ENCODE measurements at places on chromosomes 5 and 9.

GRCh38 chr5:56506211-56506965 is 273.3 kb upstream of the ANKRD55 start:
- no peak for DNase-seq

GRCh38 chr5:90968319-90968718 is 409.7 kb downstream of the ADGRV1 start:
- DNase-seq: no peak

GRCh38 chr9:107711542-107711941 is 222.0 kb upstream of the KLF4 start:
- DNase-seq: no peak

- no peak for DNase-seq
Measured at GRCh38 chr9:34318163-34318790, 10.8 kb downstream of the KIF24 start.

DNA sequence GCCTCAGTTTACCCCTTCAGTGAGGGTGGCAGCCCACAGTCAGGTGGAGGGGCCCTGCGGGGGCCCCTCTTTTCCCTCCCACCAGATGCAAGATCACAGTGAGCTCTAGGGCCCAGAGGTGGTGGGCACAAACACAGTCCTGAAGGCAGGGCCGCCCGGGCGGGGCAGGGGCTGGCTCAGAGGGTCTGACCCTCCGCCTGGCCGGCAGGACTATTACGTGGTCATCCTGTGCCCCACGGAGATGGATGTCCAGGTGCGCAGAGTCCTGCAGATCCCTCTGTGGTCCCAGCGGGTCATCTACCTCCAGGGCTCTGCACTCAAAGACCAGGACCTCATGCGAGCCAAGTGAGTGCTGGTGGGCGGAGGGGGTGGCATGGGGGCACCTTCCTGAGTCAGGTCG is 63.4 kb downstream of the KCNT1 start:
- DNase-seq: no peak

- DNase-seq: peak; percentile 10
Measured at GRCh38 chr5:83343299-83343698, 128.2 kb upstream of the VCAN start.

DNA sequence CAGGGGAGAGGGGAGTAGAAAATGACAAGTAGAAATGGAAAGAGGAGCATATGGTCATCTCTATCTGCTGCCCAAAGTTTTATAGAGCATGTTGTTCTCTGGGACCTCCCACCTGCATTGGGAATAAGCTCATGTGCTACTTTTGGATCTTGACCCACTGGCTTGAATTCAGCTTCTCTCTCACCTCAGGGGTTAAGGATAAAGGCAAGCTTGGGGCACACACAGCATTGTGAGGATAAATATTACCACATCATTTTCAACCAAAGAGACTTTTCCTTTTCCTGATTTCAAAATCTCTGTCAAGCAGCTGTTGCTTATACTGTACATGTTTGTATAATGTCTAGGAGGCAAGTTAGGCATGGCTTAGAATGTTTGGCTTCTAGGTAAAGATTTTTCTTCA is 16.6 kb downstream of the ATP10B start:
- DNase-seq: no peak

GRCh38 chr5:1744393-1745122 is 55.1 kb downstream of the MRPL36 start:
- DNase-seq: no peak

GRCh38 chr9:109264877-109265587 is 55.8 kb downstream of the EPB41L4B start:
- DNase-seq: no peak

DNA sequence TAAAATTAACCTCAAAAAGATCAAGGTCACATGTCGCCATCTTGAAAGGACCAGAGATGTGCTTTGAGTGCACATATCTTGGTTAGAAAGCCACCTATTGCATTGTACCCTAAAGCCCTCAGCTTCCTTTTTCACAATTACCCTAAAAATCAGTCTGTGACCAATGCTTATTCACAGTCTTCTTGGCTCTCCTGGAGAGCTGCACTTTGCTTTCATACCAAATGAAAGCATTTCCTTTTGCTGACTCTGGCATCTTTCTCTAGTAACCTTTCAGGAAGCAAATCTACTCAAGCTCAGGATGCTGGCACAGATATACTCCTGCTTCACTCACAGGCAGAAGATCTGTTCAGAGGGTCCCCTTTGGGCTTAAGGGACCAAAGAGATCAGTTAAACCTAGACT is 160.7 kb upstream of the PUM3 start:
- no peak for DNase-seq

GRCh38 chr9:37005517-37006140 is 28.4 kb downstream of the PAX5 start:
- no peak for DNase-seq
